Fibroblast of mammary gland (primary cell): ENCODE measurements at places on chromosomes 2 and 18.

DNA sequence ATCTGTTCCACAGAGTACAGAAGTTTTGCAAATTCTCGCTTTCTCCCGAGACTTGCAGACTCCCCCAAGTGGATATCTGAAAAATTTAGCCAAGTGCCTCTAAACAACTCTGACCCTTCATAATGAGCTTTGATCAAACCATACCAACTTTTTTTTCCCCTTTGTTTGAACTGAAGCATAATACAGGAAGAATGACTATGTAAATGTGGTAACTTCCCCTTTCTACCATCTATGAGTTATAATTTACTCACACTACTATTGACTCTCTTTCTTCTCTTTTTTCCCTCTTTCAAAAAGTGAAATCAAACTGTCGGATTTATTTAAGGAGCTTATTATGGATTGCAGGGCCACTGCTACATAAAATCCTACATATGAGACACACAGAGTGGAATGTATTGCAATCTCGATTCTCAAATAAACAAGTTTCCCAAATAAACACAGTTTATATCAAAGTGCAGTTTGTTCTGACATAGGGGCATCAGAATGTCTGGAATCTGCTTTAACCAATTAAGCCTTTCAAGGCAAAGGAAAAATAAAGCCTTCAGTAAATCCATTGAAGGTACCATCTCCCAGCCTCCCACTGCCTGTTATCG, 1.4 kb upstream of the ZNF804A start:
- DNase-seq = peak; percentile 50

GRCh38 chr2:109644571-109645275, 30.6 kb downstream of the SOWAHC start:
- no peak for DNase-seq

GRCh38 chr18:7855671-7856070, 288.6 kb downstream of the PTPRM start:
- no peak for DNase-seq

DNA sequence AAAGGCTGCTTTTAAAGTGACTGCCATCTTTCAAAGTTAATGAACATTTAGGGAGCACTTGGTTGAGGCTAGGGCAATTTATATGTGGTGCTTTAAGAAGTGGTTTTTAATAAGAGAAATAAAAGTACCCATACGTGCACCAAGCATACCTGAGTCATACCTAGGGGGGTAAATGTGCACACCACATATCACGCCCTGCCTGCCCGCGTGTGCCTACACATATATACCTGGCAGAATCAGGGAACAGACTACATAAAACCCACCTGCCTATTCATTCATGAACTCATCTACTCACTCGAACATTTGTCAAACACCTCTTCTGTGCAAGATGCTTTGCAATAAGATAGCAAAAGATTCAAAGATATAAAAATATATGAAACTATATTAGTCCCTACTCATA, 69.3 kb upstream of the TMEM200C start:
- DNase-seq = no peak

DNA sequence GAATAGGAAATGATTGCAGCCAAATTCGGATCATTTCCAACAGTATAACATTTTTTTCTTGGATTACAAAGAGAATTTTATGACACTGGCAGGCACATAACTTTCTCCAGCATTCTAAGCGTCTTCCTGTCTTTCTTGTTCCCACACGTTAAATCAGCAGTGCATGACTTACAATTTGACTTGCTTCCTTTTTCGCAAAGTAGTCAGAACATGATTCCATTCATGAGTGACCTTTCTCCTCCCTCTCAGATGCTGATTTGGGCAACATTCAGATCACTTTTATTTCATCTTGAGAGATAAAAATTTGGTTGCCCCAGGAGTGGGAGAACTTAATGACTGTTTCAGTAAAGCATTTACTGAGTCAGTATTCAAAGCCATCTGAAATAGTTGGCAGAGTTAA, 858.7 kb upstream of the ACVR2A start:
- DNase-seq = peak; percentile 77

DNA sequence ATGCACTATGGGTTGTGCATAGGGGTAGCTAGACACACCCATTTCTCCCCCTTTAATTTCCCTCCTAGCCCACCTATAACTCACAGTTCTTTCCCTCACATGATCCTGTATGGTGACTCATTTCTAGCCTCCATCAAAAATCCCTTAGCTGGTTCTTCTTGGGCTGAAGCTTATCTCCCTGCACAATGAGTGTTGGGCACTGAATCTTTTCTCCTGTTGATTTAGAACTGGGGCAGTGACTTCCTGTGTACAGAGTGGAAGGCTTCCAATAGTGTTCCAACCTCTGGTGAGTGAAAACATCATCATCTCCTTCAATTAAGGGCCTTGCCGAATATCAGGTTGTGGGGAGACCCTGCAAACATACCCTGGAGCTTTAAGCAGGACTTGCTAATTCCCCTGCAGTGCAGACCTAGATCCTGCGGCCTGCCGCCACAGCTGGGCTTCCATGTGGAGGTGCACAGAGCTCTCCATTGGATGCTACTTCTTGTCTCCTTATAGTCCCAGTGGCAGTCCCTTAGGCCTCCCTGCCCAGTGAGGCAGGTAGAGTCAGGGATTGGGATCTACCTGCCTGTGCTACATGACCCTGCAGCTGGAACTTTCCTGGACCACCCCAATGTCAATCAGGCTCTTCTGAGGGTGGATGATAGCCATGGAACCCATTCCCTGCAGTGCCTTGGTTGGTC, 121.8 kb downstream of the PLB1 start:
- DNase-seq = no peak

- no peak for DNase-seq
Measured at GRCh38 chr18:63112706-63113105, 206.9 kb downstream of the BCL2 start.
